Body of pancreas (tissue), 4 donors: ENCODE measurements at places on chromosomes 3 and 15. TPM values are rescaled to one million over a fixed set of nuclear protein-coding genes. Genes with fewer than 3 reads are reported as not detected.

Gene IMP3
- 66.6 TPM for total RNA-seq

Gene LSAMP
- total RNA-seq, result 2.1 TPM

Gene PCOLCE2
- 1.6 TPM for total RNA-seq

DNA sequence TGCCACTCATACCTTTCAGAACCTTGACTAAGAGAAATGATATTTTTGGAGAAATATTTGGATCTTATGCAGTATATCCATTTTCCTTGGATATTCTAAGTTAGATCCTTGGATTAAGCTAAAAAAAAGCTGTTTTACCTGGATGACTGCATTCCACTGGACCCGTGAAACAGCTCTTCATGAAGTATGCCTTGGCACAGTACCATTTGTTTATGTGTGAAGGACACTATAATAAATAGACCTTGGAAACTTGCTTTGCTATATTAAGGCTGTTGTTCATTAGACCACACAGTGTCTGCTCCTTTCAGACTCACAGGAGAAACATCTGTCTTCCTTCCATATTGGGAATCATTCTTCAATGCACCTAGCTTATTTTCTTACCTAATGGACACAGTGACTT is 651.0 kb upstream of the TGFBR2 start:
- no peaks in the 10 kb centered on the region for H3K27me3 ChIP-seq
- no peaks in the 10 kb centered on the region for H3K36me3 ChIP-seq
- no peak overlapping the region for H3K27ac ChIP-seq
- H3K4me3 ChIP-seq, result no peak overlapping the region

Gene CPEB1
- 1.0 TPM for total RNA-seq

Gene EDEM1
- total RNA-seq, result 46.1 TPM
